ENCODE measurements at places on chromosomes 16 and 17.

- DNase-seq = no peak
Observed at GRCh38 chr17:42578282-42578869, 847 bp upstream of the PSMC3IP start.

- no peak for DNase-seq
Observed at GRCh38 chr17:79652999-79653643, 42.3 kb upstream of the RBFOX3 start.

- no peak for DNase-seq
Observed at GRCh38 chr16:6949240-6949639, 383.4 kb upstream of the RBFOX1 start.

DNA sequence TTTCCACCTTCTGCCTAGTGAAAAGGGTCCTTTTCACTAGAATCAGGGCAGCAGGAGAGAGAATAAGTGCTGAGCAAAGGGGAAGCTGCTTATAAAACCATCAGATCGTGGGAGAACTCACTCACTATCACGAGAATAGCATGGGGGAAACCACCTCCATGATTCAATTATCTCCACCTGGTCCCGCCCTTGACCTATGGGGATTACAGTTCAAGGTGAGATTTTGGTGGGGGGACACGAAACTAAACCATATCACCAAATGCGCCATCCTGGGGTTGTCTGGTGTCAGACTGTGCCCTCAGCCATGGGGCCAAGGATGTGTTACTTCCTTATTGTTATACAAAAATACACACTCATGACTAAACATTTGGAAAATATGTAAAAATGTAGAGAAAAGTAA is 10.4 kb upstream of the KATNB1 start:
- no peak for DNase-seq

DNA sequence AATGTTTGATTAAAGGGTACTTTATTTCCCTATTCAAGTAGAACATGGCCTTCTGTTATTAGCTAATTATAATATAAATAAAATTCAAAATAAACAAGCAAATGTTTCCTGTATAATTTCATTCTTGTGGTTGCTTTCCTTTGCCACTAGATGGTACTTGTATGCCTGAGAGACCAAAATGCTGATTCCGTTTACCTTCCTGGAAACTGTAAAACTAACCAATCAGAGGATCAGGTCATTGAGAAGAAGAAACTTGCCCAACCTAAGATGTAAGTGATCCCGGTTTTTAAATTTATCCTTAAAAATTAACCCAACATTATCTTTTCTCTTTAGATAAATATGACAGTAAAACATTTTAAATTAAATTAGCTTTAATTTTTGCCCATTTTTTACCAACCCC is 8.1 kb upstream of the ABCA5 start:
- DNase-seq = no peak

GRCh38 chr17:56881685-56882295 is 32.1 kb downstream of the TRIM25 start:
- no peak for DNase-seq

GRCh38 chr17:302300-302698 is 50.3 kb downstream of the RPH3AL start:
- DNase-seq = no peak

GRCh38 chr17:37815536-37815935 is 70.7 kb upstream of the HNF1B start:
- no peak for DNase-seq

GRCh38 chr17:42852351-42852750 is 1.4 kb downstream of the AOC3 start:
- no peak for DNase-seq

GRCh38 chr16:70377782-70378181 is 31.1 kb downstream of the DDX19A start:
- DNase-seq = no peak

GRCh38 chr17:4506175-4506813 is 7.6 kb downstream of the SPNS2 start:
- no peak for DNase-seq

DNA sequence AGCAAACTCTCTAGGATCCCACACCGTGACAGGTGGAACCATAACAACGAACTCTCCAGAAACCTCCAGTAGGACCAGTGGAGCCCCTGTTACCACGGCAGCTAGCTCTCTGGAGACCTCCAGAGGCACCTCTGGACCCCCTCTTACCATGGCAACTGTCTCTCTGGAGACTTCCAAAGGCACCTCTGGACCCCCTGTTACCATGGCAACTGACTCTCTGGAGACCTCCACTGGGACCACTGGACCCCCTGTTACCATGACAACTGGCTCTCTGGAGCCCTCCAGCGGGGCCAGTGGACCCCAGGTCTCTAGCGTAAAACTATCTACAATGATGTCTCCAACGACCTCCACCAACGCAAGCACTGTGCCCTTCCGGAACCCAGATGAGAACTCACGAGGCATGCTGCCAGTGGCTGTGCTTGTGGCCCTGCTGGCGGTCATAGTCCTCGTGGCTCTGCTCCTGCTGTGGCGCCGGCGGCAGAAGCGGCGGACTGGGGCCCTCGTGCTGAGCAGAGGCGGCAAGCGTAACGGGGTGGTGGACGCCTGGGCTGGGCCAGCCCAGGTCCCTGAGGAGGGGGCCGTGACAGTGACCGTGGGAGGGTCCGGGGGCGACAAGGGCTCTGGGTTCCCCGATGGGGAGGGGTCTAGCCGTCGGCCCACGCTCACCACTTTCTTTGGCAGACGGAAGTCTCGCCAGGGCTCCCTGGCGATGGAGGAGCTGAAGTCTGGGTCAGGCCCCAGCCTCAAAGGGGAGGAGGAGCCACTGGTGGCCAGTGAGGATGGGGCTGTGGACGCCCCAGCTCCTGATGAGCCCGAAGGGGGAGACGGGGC is 1.3 kb downstream of the SPN start:
- no peak for DNase-seq

- no peak for DNase-seq
Observed at GRCh38 chr16:29729116-29729521, 16.7 kb downstream of the C16orf54 start.

Measured in cortex of kidney (tissue), 1 donor.